NCI-H526 treated with DMSO at 0.1 percent for 48 hours (cell line): ENCODE measurements at places on chromosomes 16 and 17.

GRCh38 chr17:40355123-40355803, 9.3 kb downstream of the GJD3 start:
- peak; percentile 7 for DNase-seq

DNA sequence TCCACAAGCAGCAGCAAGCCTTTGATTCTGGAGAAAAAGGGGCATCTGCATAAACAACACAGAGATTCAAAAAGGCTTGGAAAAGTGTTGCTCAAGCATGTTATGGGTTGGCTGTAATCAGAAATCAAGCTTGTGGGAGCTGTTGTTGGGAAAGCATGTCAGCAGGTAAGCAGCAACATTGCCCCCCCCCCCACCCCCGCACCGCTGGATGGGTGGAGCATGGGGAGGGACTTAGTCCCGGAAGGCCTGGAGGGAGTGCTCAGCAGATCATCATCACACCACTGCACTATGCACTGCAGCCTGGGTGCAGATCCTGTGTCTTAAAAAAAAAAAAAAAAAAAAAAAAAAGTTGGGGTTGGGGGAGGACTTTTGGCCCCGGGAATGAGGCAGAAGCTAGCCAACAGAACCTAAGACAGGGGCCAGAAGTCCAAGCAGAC, 16.8 kb upstream of the AKAP1 start:
- no peak for DNase-seq

DNA sequence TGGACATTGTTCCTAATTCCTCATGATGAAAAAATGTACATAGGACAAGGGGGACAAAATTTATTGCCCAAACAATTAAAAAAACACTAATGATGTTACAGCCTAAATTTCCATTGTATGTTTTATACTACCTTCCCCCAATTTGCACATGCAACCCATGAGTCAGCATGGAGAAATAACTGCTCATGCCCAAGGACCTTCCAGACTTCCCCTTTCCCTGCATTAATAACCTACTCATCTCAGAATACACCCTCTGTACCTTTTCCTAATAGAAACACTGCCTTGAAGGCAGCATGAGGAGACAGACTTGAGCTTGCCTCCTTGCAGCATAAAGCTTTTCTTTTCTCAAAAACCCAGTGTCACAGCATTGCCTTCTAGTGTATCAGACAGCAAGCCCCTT, 2402.8 kb downstream of the TP53TG3F start:
- DNase-seq: no peak

DNA sequence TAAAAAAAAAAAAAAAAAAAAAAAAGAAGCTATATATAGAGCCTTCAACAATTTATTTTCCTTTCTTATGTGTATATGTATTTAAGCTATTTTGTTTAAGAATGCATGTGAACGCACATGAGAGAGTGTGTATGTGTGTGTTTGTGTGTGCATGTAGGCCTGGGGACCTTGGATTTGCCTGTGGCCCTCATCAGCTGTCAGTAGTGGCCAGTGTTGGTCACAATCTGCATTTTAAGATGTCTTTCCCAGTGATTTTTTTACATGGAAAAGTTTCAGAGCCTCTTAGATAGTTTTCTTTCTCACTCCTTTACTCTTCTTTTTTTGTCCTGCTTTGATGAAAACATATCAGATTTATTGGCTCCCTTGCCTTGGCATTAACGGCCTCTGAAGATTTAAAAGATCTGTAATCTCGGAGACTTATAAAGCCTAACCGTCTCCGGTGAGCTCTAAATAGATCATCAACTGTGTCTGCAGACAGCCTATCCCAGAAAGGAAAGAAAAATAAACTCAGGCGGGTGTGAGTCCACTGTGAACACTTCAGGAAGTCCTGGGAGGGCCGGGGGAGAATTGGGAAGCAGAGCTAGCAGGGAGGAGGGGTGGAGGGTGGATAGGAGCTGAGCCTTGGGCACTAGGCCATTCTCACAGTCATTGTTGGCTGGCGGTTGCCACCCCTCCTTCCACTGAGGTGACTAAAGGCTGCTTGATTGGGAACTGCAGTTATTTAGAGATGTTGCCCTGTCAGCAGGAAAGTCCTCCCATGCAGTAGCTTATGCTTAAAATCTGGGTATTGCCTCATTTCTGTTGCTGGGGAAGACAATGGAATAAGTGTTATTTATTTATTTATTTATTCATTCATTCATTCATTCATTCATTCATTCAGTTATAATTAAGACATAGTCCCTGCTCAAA, 86.8 kb downstream of the WWP2 start:
- no peak for DNase-seq

DNA sequence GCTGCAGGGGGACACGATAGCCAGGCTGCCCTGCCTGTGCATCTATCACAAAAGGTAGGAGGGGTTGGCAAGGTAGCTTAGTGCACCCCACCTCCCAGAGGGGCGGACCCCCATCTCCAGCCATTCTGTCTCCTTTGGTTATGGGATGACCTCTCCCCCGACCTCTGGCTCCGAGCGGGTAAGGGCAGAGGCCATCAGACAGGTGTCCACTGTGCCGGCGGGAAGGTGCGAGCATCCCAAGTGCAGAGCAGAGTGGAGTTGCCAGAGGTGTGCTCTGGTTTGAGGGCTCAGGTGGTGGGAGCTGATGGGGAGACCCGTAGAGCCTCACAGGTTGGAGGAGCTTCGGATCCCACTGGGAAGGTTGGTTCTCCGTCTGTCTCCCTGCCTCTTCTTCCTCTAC, 11.7 kb downstream of the LDHD start:
- no peak for DNase-seq

GRCh38 chr16:17555176-17555575, 84.4 kb upstream of the XYLT1 start:
- no peak for DNase-seq

DNA sequence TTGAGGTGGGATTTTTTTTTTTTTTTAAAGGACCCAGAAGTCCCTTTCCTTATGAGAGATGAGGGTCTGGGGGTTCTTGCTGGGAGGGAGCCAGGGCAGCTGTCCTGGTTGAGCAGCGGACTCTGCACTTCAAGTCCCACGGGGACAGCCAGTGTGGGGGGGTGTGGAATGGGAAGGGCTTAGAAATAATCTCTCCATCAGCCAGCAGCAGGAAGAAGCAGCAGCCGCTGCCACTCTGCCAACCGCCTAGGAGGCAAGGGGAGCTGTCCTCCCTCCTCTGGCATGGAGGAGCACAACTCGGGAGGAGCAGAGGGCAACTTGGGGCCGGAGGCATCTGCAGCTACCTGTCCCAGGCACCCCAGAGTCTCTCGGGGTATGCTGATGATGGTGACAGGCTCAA, at the start of gene KCNG4:
TSS of gene KCNG4 (minus strand) at position 104 of the 400 bp plus-strand sequence. CDS start 2,527 bp downstream, outside the sequence.
- no peak for DNase-seq

DNA sequence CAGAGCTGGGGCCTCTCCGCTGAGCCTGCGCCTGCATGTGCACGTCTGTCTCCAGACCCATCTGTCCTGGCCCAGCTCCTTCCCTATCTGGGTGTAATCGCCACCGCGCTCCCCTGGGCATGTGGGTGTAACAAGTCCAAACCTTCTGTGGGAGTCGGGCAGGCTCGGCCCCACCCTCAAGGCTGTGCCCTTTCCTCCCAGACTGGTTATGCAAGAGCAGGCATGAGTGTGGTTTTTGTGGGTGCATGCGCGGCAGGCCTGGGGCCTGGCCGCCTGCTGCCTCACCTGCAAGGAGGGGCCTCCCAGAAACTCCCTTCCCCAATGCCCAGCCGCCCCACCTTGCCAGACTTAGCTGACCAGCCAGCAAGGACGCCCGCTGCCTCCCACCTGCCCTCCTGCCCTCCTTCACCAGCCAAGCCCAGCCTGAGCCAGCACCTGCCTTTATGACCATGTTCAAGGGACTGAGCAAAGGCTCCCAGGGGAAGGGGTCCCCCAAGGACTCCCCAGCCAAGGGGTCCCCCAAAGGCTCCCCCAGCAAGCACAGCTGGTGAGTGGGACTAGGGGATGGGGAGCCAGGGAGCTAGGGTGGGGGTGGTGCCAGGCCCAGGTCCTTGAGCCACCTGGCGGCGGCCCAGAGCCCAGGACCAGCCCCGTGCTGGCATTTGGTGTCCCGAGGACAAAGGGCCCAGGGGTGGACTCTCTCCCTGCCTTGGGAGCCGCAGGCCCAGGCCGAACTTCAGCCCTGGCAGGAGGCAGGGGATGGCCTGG, at the start of gene EVPLL:
TSS of gene EVPLL (plus strand) at position 342 of the 768 bp plus-strand sequence. CDS start 3,160 bp downstream, outside the sequence.
- DNase-seq: no peak

GRCh38 chr17:80960797-80961452, 30.7 kb upstream of the CHMP6 start:
- DNase-seq: no peak

GRCh38 chr17:27778183-27778582, 22.1 kb downstream of the NOS2 start:
- no peak for DNase-seq

DNA sequence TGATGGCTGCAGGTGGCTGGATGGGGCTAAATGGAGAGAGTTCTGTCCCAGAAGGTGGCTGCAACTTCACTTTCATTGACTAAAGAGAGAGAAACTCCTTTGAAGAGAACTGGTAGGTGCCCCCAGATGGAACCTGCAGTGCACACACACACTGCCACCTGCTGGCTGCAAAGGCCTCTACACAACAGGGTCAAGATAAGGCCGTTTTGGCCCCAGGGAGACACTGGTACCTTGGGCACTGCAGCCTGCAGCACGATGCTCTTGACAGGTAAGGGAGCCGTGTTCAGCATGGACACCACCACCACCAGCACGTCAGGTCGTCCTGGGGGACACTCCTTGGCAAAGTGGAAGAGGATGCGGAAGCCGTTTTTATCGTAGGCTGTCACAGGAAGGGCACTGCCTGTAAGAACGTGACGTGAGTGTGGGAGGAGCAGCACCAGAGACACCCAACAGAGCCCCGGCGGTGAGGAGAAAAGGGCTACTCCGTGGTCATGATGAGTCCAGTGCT, 22.7 kb downstream of the GGA3 start:
- peak; percentile 53 for DNase-seq

GRCh38 chr16:88289968-88290401, 92.8 kb upstream of the ZNF469 start:
- no peak for DNase-seq

- no peak for DNase-seq
These were observed 9.6 kb upstream of the TMEM220 start for GRCh38 chr17:10739386-10739785.

DNA sequence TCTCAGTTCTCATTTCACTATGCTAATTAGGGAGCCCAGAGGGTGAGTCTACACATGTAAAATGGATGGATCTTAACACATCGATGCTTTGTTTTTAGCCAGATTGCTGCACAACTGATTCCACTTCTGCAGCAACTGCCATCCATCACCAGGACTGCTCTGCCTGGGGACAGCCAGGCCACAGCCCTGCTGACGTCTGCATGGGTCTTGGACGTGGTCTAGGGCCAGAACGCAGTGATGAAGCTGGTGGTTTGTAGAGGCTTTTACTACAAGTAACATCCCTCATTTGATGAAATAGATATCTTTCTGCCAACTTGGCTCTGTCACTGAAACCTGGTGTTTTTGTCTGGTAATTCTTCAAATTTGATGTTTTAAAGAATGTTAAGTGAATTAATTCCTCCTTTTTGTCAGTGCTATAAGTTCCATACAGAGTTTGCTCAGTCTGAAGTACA, 50.6 kb downstream of the MARCHF10 start:
- no peak for DNase-seq

- DNase-seq: no peak
These were observed 653 bp downstream of the FANCA start for GRCh38 chr16:89815639-89816348.

DNA sequence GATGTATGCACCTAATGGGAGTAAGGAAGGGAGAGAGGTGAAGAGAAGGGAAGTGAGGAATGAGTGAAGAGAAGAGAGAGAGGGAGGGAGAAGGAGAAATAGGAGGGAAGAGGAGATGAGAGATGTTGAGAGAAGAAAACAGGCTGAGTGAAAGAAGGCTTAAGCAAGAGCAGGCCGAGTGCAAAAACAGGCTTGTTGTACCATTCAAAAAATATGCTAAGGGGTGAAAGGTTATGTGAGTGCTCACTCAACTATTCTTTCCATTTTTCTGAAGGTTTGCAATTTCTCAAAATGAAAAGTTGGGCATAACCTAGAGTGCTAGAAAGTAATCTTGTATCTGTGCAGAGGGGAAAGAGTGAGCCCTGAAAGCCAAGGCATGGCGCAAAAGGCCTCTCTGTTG, 22.9 kb downstream of the RPGRIP1L start:
- DNase-seq: no peak

DNA sequence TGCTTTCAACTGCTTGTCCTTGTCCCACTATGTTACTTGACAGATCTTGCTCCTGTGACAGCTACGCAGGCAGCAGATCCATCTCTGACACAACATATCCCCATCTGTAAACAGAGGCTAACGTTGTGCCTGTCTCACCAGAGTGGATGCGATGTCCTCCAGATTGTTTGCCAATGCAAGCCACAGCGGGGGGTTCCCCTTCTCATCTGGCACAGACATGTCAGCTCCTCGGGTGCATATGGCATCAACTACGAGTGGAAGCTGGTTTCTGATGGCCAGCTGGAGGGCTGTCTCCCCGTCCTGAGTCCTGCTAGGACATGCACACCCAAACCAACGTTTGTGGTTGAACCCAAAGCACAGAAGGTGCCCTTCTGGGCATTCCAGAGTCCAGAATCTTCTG, 39.0 kb downstream of the CYB5D2 start:
- no peak for DNase-seq

DNA sequence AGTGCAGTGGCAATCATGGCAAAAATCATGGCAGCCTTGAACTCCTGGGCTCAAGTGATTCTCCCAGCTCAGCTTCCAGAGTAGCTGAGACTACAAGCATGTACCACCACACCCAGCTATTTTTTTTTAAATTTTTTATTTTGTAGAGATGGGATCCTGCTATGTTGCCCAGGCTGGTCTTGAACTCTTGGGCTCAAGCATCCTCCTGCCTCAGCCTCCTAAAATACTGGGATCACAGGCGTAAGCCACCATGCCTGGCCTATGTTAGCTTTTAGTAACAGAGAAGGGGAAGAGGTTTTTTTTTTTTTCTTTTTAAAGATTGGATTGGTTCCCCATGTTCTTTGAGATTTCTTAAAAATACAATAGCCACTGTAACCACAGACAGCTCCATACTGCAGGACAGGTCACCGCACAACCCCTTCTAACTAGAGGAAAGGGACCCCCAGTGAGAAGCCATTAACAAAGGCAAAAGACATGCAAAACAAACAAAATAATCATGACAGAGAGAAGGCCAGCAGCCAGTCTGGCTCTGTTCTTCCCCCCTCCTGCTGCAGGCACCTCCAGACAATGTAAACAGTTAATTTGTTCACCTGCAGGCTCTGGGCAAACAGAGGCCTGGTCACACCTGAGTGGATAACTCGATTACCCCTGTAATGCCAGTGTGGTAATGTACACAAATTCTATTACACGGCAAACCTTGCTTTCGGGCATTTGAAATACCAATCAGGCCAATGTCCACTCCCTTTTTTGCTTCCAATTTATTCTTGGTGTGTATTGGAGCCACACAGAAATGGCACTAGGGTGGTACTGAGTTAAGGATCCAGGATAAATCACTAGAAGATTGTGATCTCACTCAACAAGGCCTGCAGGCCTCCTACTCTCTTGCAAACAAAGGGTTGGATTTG, 52.9 kb downstream of the SNX11 start:
- peak; percentile 98 for DNase-seq
